Brain (organoid and tissue), 16 donors: ENCODE measurements at places on chromosomes 6 and 20.

DNA sequence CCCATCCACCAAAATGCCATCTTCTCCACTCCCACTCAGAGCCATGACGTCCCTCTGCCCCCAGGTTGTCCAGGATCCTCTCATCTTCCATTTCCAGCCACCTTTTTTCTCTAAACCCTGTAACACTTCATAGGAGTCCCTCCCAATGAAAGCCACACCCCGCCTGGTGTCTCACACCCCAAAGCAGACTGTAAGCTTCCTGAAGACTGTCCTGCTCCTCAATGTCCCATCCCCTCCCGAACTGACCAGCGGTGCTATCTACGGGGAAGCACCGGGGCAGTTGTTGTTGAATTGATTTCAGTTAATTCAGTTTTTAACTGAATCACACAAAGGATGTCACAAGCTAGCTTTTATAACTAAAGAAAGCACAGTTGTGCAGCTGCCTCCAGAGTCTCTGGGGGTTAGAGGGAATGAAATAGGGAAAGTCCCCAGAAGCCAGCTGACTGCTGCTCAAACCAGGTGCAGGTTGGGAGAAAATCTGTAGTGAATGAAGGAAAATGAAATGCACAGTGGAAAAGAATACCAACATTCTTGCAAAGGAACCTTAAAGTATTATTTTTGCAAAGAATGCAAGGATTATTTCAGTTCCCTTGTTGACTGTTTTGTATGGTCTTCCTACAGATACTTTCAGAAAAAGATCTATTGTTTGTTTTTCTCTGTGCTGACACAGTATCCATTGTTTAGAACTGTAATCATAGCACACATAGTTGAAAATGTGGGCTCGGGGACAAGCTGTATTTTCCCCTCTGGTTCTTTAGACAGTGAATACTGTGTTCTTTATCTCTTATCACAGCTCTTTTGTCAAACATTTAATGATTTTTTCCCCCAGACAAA is 222.6 kb upstream of the QKI start:
- DNase-seq, result peak; percentile 38

GRCh38 chr20:37803438-37804307 is 99.3 kb upstream of the VSTM2L start:
- DNase-seq, result peak; percentile 29

DNA sequence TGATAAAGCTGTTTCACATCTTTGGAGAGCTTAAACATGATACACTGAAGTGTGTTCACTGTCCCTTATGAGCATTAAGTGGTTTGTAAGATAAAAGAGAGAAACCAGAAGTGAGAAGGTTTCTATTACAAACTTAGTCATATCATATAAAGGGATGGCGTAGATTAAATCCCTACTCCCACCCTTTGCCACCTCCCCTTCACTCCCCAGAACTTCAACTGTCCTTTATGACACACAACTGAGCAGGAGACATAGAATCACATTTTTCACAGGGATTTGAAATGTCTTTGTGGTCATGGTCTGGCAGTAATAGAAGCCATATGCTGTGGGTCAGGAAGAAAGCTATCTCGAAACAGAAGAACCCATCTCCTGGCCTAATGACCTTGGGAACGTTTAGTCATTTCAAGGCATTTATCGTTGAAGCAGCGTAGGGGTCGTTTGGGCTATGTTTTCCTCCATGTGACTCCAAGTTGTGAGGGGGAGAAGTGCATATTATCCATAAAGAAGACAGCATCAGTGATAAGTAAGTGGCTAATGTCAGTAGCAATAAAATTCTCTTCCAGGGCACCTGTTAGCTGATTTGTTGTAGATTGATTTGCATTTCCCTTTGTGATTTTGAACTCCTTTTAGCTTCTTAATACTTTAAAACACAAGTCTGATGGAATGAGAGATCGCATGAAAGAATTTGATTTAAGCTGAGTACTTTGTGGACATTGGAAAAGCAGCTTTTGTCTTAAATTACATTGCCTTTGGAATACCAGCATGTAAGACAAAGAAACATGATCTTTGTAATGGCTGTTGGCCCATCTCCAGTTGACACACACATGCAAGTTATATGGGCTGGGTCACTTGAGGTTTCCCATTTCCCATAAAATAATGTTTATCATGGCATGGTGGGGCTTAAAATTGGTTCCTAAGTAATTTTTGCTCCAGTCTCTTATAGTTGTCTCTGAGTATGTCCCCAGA is 501.5 kb upstream of the FLRT3 start:
- DNase-seq, result no peak

DNA sequence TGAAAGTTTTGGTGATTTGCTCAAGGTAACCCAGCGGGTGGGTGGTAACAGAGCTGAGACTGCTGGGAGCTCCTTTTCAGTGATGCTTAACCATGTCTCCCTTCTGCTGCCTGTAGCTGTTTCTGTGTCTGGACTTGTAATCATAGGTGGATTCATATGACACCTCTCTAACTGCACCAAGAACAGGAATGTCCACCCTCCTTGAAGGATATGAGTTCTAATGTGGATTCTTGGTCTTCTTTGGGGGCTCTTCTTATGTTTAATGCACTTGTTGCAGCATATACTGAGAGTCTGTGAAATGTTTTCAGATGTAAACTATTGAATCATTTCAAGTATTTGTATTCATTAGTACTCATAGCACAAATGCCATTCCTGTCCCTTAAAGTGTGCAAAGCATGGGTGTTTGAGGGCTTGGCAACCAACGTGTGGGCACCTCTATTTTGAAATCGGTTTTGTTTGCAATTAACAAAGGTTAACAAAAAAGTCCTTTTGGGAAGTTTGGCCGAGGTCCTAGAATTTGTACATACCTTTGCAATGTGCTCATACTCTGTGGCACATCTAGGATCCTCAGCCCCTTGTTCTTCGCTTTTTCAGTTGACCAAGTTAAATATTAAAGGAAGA is 138.0 kb downstream of the SOX4 start:
- no peak for DNase-seq

- DNase-seq, result no peak
Measured at GRCh38 chr6:168876956-168877355, 376.7 kb downstream of the THBS2 start.

DNA sequence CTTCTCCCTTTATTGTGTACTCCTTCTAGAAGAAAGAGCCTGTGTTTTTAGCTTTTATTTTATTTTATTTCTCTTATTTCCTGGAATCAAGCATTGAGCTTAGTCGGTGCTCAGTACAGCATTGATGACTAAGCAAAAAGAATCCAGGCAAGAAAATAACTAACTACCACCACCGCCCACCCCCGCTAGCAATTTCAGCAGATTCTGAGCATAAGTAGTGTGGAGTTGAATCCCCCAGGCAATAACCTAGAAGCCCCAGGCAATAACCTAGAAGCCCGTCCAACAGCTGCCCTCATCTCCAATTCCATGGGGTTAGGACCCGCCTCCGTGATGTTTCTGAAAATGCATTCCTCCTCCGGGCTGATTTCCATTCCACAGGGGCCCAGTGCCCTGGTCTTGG is 258.0 kb upstream of the TAB2 start:
- no peak for DNase-seq

DNA sequence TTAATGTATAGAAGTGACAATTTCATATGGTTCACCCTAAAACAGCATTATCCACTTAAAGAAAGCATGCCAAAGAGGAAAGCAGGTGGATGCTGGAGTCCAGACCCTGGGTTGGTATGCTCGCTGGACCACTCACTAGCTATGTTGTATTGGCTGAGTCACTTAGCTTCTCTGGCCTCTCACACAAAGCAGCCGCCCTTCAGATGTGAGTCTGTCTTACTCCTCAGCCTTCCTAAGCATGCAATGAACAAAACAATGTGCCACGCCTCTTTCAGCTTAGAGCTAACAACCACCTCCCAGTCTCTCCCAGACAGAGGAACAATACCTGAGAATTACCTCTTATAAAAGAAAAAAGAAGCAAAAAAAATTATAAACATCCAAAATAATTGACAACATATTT is 29.4 kb downstream of the SIM1 start:
- DNase-seq, result no peak

- DNase-seq, result no peak
Measured at GRCh38 chr20:51749674-51750036, 18.5 kb downstream of the ATP9A start.

- no peak for DNase-seq
Measured at GRCh38 chr6:6560909-6561308, 27.6 kb upstream of the LY86 start.

DNA sequence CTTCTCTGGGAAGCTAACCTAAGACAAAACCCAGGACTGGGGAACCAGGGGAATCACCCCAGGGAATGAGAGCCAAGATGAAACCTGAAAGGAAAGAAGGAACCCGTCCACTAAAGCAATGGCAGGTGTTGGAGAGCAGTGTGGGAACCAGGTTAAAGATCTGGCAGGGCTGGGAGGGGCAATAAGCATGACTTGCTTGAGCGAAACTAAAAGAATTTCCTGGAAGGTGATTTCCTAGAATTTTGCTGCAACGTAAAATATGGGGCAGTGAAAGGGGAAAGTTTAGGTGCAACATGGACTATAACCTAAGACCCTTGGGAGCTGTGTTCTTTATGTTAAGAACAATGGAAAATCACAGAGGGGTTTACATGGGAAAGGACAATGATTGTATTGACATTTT is 126.2 kb upstream of the SSTR4 start:
- no peak for DNase-seq

DNA sequence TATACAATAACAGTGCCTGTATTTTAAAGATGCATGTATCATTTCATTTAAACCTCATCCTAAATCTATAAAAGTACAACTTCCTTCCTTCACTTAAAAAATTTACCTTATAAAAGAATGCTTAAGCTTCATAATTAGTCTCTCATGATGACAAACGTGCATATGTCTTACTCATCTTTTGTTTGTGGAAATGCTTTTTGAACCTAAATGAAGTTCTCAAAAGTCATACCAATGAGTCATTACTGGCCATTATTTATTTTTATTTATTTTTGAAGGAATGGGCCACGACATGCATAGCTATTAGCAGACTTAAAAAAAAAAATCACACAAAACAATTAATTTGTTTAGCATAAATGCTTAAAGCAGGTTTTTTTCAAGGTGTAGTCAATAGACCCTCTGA is 3.7 kb downstream of the TFB1M start:
- DNase-seq, result no peak

DNA sequence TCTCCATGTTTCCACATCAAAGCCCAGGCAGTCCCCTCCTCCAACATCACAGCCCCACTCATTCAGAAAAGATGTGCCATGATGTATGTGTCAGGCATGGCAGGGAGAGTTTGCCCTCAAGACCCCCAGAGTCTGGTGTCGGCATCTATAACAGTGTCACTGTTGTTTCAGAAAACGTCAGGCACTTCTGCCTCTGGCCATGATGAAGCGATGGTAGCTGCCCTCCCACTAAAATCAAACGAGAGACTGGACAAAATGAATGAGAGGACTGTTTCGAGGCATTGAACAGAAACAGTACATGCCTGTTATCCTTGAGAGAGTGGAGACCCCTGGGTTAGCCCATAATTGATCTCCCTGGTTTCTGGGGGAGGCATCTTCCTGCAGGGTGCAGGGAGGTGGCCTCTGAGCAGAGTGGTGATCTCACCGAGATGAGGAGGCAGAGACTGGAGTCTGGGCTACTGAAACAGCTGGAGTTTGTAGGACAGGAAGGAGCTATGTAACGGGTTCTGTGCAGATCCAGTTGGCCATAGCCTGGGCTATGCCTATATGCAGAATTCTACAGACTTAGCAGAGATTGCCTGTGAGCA is 144.5 kb downstream of the SYCP2 start:
- no peak for DNase-seq

- no peak for DNase-seq
Measured at GRCh38 chr6:7805850-7806214, 79.9 kb downstream of the BMP6 start.

DNA sequence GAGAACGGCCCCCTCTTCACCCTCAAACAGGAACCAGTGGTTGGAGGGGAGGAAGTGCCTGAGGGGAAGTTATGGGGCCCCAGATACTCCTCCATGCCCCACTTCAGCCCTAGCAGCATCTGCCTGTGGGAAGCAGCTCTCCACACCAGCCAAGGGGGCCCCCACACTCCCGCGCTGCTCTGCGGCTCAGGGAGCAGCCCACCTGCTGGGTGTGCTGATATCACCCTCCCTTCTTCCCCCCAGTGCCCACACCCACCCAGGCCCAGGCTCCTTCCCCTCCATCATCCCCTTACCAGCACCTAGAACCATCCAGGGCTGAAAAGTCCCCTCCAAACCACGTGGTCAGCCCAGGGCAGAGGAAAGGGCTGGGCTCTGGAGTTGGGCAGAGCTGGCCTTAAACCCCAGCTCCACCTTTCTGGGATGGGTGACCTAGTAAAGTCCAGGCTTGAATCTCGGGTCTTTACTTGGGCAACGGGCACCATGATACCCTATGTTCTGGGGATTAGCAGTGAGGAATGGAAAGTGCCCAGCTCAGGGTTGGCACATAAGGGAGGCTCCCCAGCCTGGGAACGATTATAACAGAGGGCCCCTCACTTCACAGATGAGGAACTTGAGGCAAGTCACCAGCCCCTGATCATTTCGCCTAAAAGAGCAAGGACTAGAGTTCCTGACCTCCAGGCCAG is 663 bp downstream of the LST1 start:
- no peak for DNase-seq

DNA sequence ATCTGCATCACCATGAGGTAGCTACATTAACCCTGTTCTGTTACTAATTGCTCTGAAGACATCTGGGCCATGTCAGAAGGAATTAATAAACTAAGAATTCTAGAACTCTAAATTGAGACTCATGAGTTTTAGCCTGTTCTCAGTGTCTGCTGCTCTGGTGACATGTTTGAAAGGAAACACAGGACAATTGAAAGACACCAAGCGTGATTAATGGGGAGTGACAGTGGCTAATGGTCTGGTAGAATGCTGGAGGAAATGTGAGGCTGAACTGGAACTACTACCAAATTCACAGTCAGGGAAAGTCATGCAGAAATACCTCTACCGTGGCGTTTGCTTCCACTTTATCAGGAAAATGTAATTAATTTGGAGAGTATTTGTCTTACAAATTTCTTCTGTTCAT is 140.0 kb downstream of the TBC1D7 start:
- no peak for DNase-seq

DNA sequence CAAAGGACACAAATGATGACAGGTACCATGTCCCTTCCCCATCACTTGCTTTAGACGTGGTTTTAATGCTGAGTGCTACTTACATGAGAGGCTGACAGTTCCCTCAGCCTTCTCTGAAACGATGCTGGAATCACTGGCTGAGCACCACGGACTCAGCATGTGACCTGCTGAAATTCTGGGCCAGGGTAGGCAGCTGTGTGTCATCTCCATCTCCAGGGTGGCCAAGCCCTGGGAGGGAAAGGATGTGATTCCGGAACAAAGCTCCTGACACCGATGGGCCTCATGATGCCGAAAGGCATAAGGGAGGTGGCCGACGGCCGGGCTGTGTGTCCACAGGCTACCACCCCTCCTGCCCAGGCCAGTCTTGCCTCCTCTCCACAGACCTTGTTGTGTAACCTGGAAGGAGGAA is 184.3 kb upstream of the CST7 start:
- DNase-seq, result no peak
